LNCaP clone FGC (cell line): ENCODE measurements at places on chromosomes 3 and 15.

DNA sequence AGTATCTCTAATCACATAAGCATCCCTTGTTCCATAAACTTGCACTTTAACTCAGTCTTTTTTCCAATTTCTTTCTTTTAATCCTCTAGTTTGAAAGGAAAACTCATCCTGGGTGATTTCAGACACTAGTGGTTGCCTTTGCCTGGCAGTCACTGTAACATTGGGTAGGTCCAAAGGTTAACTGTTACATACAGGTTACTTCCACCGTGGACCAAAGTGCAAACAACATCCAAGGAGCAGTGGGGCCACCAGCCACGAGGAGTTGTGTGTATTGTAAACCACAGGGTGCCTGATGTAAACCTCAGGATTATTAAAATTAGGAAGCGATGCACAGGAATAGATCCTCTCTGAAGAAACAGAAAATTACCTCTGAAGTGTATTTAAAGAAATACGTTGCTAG, 75.0 kb downstream of the HCN4 start:
- no peak for DNase-seq

GRCh38 chr3:2567451-2567850, 468.8 kb downstream of the CNTN4 start:
- no peak for DNase-seq

DNA sequence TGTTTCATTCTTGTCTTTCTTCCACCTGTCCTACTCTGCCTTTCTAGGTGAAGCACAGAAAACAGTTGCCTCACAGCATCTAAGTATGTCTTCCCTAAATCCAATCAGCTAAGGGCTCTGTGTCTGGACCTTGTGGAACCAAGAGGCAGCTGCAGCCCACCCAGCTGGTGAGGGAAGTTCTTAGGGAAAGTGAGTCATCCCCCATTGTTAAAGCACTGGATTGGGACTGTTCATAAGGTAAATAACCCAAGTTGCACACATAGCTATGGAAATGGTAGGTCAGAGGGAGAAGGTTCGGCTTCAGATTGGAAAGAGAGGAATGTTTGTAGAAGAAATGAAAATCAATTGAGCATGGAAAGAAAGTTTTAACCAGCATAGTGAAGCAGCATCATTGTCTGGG, 18.0 kb upstream of the ARNT2 start:
- DNase-seq, result no peak

- no peak for DNase-seq
Observed at GRCh38 chr3:134067531-134068161, 37.9 kb upstream of the SLCO2A1 start.

GRCh38 chr15:49313650-49314049, 109.4 kb upstream of the FGF7 start:
- no peak for DNase-seq

DNA sequence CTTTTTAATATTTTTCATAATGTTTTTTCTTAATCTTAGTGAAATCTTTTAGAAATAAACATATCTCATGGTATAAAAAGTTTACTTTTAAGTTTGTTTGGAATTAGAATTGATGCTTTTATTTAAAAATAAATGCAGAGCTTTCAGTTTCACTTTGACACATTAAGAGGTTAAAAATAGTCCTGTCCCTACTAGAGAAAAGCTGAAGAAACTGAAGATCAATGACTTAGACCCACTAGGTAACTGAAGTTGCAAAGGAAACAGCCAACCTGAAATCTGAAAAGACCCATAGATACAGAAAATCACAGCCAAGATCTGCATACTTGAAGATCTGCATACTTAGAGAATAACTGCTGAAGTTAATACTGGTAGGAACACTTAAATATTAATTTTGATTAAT, 237.6 kb downstream of the RAP2B start:
- no peak for DNase-seq

DNA sequence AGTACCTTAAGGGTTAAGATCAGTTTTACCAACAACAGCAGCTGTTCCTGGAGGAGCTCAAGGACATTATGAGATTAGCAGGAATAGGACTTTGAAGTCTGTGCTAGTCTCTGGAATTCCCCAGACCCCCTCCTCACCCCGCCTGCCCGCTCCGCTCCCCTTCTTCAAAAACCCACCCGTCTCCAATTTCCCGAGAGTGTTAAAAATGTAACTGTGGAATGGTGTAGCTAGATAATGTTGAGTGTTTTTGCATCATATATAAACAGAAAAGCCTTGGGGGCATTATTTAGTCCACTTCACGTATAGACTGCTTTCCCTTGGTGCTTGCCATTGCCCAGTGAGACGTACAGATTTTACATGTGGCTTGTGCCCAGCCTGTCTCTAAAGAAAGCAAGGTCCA, 65.0 kb upstream of the SEMA6D start:
- no peak for DNase-seq

- DNase-seq, result no peak
Observed at GRCh38 chr3:23735062-23735461, 70.7 kb upstream of the UBE2E1 start.

GRCh38 chr3:45319996-45320305, 68.4 kb upstream of the LARS2 start:
- no peak for DNase-seq

DNA sequence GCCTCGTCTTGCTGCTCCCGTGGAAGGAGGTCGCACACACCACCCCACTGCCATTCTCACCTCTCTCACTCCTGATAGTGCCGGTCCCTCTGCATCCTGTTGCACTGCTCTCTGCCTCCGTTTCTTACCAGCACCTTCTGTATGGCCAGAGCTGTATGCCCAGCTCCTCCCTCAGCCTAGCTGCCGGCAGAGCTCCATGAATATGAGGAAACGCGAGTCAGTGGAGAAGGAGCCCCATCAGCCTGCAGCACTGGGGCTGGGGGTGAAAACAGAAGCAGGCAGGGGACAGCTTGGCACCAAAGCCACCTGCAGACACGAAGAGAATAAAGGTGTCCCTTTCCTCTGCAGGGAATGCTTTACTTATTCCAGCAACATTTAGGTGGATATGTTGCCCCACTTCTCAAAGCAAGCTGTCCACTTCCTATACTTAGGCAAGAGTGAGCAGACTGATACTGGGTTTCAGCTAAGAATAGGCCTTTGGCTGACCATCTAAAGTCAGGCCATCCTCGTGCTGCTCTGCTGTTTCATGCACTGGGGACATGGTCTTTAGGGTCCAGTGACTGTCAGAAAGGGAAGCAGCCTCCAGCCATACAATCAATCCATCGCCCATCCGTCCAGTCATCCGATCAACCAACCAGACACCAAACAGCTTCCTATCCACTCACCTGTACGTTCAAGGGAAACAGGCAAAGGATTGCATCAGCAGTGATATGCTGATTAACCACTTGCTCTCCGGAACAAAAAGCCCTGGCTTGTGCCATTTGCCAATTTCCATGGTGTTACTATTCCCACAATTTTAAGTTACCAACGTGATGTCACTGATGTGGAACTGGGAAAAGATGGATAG, 222.7 kb downstream of the XXYLT1 start:
- DNase-seq, result no peak

GRCh38 chr3:184448321-184449160, 68.7 kb downstream of the CHRD start:
- DNase-seq, result peak; percentile 30

- no peak for DNase-seq
Observed at GRCh38 chr3:169694117-169694516, 30.6 kb upstream of the MECOM start.

- DNase-seq, result no peak
Observed at GRCh38 chr15:83102346-83102745, 5.1 kb upstream of the TM6SF1 start.

GRCh38 chr3:80771085-80771484, 990.4 kb downstream of the GBE1 start:
- no peak for DNase-seq
